Muscle of arm (tissue), 14 donors: ENCODE measurements at places on chromosomes 4 and X. TPM values are rescaled to one million over a fixed set of nuclear protein-coding genes. Genes with fewer than 3 reads are reported as not detected.

The PDE5A gene
- polyA plus RNA-seq: 24.1 TPM

The RTL9 gene
- 3.0 TPM for polyA plus RNA-seq

The RBMXL3 gene
- not detected for polyA plus RNA-seq

The MGAT4D gene
- polyA plus RNA-seq: not detected

The FDCSP gene
- polyA plus RNA-seq: 0.55 TPM

The SYNPO2 gene
- 183 TPM for polyA plus RNA-seq

The CYLC1 gene
- not detected for polyA plus RNA-seq

The KIAA0232 gene
- 23.2 TPM for polyA plus RNA-seq

The RAB9B gene
- 37.9 TPM for polyA plus RNA-seq

The PRDM5 gene
- polyA plus RNA-seq: 10.6 TPM

The GLRB gene
- polyA plus RNA-seq: 8.5 TPM

The ANK2 gene
- polyA plus RNA-seq: 81.0 TPM

The MORC4 gene
- polyA plus RNA-seq: not detected

The POLR2B gene
- 81.7 TPM for polyA plus RNA-seq

The ARAP2 gene
- 1.4 TPM for polyA plus RNA-seq

The CC2D2A gene
- polyA plus RNA-seq: 21.3 TPM

The TRIML2 gene
- not detected for polyA plus RNA-seq

The CTAG2 gene
- polyA plus RNA-seq: not detected
